ENCODE measurements at places on chromosomes 6 and 20.

- DNase-seq = no peak
Measured at GRCh38 chr20:56271974-56272373, 23.4 kb downstream of the MC3R start.

- DNase-seq = no peak
Measured at GRCh38 chr20:7503501-7503900, 436.8 kb downstream of the HAO1 start.

DNA sequence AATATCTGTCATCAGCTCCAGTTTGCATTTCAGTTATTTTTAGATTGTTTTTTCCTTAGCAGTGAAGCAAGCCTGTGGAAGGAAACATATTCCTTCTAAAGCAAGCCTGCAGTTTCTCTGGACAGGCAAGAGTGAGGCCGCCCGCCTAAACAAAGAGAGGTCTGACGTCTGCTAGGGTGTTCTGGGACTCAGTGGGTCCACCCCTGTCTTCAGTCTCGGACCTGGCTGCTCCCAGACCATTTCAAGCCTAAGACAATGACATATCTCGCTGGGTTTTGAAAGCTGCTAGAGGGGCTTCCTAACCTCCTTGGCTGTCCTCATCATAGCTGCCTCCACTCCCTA, 36.8 kb upstream of the RNF24 start:
- no peak for DNase-seq

DNA sequence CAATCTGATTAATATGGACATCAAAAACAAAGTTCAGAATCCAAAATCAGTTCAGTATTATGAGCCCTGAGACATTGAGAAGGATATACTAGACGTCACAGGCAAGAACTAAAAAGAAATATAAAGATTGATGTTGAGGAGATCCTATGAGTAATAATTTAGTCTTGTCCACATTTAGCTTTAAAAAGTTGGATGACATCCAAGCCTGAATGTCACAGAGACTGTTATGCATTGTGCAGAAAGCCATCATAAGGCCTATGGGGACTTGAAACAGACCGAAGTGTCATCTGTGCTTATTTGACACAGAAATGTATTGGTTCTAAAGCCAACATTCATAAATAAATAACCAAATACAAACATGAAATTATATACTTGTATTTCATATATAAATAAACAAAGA, 581.8 kb upstream of the MMS22L start:
- no peak for DNase-seq

DNA sequence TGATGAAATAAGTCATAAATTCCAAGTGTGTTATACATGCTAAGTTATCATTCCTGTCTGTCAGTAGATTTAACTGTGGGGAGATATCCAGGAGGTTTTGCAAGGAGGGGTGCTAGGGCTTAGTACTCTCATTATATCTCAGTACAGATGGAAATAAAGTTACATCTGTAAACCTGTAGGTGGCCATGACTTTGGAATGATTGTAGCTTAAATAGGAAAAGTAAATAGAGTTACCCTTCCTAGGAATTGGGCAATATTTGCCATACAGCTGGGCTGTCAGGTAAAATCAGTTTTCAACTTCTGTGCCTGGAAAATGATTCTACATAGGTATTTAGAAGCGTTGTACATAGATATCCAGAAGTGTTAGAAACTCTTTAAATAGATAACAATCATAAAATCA, 19.8 kb upstream of the TGM3 start:
- DNase-seq = no peak

DNA sequence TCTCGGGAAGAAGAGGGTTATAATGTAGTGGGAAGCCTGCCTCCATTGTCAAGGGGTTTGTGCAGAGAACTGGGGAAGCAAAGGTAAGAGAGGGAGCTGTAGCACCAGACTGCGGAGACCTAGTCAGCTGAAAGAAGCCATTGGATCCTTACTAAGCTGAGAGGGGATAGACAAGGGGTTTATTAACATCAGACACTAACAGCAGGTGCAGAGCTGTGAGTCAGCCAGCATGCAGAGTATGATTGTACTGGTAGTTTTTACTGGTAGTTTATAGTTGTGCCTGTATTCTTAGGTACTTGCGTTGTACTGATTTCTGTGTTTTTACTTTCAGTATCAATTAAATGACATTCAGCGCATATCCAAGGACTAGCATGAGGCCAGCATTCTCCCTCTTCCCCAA, 17.8 kb upstream of the COL19A1 start:
- no peak for DNase-seq

- DNase-seq = no peak
Measured at GRCh38 chr6:90079560-90080490, 185.6 kb downstream of the GJA10 start.

GRCh38 chr20:36402708-36403107, 96.6 kb downstream of the DLGAP4 start:
- DNase-seq = no peak

All from H54 (cell line).